ENCODE measurements at places on chromosomes 3 and 15.

DNA sequence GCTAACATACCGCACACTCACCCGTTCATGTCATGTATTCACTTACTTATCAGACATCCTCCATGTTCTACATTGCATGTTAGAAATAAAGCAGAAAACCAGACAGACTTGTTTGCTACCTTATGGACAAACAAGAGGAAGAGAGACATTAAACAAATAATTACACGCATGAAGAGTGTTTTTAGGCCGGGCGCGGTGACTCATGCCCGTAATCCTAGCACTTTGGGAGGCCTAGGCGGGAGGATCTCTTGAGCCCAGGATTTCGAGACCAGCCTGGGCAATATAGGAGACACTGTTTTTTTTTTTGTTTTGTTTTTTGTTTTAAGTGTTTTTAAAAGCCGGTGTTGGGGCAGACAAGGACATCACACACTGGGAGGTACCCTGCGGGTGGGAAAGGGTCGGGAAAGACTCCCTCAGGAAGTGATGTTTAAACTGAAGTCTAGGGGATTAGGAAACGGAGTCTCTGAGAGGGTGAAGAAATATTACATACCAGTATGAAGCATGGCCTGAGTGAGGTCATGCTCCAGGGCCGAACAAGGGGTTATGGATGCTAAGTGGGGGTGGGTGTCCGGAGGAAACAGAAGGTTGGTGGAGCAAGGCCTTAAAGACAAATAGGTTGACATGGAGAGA, 2.1 kb upstream of the USP3 start:
- DNase-seq = no peak

DNA sequence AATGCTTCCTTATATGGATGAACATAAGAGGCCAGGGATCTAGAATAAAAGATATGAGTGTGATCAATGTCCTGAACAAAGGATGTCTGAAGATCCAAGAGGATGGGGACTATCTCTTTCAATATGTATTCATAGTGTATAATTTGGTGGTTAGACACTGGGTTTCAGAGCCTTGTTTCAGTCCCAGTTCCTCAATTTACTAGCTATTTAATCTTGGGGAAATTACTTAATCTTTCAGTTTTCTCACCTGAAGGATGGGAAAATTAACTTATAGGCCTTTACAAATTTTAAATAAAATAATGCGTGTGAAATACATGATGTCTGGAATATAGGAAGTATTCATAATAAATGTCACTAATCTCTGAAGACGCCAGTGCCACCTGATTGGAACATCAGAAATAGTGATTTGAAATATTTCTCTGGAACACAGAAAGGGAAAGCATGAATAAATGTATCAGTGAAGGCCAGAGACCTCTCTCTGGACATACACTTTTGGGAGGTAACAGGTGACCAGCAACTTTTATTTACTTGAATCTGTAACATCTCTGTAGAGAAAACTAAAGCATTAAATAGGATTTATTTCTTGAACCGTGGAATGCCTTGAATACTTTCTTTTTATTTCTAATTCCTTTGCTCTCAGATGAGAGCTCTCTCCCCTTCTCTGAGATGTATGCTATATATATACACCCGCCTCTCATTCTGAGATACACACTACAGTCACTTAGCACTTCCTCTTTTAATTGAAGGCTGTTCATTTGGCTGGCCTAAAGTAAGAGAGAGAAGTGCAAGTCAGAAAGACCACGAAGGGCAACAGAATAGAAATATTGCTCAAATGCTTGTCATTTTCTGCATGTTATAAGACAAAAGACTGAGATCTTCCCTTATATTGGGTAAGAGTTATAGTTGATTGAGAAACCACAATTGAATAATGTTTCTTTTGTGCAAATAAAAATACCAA, 407.1 kb downstream of the LSAMP start:
- no peak for DNase-seq

DNA sequence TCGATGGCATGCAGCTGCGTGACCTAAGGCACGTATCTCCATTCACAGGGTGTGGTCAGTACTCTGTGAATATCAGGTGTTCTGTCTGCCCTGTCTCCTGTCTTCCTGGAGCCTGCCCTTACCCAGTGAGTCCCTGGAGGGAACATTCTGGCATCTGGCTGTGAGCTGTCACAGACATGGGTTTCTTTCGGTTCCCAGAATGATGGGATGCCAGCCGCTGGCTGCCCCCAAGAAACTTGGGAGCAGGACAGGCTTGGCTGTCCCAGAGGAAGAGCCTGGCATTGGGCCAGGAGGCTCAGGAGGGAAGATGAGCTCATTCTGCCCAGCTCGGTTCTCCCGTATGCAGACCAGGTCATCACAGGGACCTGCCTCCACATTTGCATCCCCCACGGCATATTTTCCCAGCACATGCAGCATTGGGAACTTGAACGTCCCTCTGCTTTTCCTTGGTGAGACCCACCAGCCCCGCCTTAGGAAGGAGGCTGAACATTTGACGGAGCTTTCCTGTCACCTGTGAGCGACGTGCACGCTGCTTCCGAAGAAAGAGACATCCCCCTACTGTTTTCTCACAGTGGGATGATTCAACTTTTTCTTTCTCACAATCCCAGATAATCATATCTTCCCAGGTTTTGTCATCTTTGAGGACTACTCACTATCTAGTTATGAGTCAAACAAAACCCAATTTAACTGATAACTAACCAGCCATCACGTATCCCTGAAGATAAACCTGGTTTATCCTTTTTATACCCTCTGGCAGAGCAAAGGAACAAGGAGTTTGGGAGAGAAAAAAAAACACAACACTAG, 22.0 kb upstream of the PGPEP1L start:
- no peak for DNase-seq

GRCh38 chr3:39281533-39281932, 1.7 kb upstream of the CX3CR1 start:
- no peak for DNase-seq

GRCh38 chr15:46709460-46710083, 1007.7 kb upstream of the SEMA6D start:
- DNase-seq = no peak

DNA sequence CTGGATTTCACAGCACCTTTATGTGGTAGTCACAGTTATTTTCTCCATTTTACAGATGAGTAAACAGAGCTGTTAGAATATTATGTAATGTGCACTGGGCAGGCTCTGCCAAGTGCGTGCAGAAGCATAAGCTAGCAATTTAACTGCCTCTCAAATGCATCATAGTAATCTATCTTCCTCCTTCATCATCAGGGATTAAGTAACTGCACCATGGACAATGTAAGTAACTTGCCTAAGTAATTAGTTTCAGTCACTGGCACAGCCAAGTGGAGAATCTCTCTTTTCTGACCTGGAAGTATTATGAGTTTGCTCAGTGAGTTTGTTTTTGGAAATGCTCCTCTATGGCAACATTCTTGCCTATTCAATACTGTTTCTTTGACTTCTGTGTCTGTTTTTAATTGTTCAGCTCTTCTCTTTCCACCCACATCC, 260.5 kb downstream of the PTPRG start:
- DNase-seq = no peak

DNA sequence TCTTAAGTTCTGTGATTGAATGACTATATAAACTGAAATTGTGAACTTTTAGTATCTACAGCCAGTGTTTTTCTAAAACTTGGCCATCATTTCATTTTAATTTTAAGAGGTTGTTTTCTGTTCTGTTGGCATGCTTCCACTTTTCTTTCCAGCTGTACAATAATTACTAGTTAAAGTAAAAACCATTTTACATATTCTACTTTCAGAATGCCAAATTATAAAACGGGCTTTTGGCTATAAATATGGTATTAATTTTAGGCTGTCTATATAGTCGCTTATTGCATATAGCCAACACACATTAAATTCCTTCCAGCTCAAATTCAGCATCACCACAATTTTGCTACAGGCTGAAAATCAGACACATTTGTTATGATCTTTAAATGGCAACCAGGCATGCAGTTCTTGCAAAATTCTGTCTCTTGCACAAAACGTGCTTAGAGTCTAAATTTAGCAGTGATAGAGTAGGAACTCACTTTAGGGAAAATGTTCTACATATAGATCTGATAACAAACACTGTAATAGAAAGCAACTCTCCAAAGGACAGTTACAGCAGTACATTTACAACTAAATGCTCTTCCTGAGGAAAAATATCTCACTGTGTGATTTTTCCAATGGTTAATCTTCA, 81.1 kb downstream of the BTD start:
- DNase-seq = no peak

- DNase-seq = no peak
Measured at GRCh38 chr3:2921903-2922302, 188.3 kb downstream of the IL5RA start.

- DNase-seq = no peak
Measured at GRCh38 chr3:131925571-131925970, 109.2 kb downstream of the CPNE4 start.

DNA sequence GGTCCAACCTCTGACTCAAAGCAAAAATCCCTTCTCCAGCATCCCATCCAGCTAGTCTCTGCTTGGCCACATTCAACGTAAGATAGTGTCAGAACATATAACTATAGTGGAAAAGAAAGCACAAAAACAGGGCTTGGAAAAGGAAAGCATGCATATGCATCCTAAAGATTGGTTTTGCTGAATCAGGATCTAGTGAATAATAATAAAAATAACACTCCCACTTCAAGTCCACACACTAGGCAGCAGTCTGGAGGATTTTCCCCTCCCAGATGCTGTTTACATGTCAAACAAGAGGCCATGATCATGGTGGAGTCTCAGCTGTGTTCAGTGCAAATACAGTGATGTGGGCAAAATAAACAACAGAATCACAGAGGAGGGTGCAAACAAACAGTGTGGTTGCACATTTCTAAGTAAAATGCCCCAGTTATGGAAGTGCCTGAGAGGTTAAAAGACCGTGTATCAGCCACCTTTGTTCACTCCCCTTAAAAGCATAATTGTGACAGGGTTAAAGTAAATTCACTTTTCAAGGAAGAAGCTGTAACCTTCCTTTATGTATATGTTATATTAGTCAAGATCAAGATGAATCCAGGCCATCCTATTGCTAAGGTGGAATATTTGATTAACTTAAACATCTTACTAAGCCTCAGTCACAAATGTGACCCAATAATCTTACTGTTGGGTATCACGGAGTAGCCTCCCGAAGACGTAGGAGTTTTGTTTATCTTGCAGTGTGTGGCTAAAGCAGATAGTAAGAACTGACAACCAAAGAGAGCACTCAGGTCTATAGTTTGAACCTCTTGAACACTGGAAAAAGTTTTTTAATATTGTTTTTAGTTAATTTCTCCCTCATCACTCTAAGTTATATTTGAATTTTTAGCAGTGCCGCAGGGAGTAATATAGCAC, 424.5 kb downstream of the SOX2 start:
- DNase-seq = no peak

DNA sequence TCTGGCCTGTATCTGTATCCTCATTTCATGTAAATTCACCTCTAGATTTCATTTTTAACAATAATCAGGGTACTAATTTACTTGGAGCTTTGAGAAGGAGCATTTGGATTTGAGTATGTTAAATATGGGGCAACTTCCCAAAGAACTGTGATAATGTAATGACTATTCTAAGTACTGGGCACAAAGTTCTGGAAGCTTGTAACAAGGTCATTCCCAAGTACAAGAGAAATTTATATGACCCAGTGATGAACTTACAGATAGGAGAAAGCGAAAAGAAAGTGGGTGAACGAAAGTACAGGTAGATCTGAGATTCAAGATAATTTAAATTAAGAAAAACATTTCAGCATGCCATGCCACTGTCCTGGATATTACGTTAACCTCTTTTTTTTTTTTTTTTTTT, 93.8 kb downstream of the MYO5A start:
- DNase-seq = no peak

- DNase-seq = no peak
Measured at GRCh38 chr3:37347941-37348340, 173.6 kb upstream of the LRRFIP2 start.

GRCh38 chr3:169344465-169344864, 319.0 kb downstream of the MECOM start:
- DNase-seq = no peak

DNA sequence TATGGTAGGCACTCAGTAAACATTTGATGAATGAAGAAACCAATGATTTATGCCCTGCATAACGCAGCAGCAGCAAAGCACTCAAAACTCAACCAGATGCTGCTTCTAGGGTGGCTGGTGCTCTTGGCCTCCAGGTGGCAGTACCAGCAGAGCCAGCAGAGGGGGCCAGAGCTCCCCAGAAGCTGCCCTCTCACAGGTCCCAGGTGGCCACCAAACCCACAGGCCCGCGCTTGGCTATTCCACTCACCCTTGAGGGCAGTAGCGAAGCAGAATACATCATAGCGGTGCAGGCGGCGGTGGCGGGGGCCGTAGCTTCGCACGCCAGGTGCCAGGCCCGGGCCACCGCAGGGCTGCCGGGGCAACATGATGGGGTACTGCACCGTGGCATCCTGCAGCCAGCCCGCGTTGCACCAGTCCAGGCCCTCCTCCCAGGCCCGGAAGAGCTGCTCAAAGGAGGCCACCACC, 16.6 kb downstream of the HAPLN3 start:
- peak; percentile 45 for DNase-seq

DNA sequence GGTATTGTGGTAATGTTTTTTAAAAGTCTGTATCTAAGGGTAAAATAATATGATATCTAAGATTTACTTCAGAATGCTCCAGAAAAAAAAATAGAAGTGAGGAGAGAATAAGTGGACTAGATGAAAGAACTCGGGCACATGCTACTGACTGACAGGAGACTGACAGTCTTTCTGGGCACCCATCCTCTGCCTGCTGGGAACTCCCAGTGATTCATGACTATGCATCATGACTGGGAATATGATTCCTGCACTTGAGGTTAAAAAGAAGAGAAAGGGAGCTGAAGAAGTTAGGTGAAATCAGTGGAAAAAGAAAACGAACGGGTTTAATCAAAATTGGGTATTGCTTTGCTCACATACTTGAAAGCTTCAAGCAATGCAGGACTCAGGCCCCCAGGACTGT, 35.7 kb upstream of the SPSB4 start:
- no peak for DNase-seq

DNA sequence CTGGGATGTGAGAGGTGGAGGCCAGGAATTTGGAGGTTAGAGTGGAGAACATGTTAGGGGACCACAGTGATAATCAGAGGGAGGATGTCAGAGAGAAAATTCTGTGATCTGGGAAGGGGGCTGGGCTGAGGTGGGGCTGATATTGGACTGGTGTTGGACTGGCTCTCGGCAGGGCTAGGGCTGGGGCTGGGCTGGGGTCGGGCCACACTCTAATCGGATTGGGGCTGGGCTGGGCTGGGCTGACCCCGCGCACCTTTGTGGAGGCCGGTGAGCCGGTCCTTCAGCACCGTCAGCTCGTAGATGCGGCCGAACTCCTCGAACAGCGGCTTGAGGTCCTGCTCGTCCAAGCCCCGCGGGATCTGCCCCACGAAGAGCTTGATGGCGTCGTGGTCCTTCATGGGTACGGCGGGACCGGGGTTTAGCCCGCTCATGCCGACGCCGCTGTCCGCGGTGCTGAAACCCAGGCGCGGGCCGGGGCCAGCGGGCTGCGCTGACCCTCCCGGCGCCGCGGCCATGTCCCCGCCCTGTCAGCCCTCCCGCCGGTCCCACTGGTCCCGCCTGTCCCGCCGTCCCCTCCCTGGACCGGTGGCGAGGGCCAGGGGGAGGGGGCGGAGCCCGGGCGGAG, 485 bp downstream of the CELF6 start:
- DNase-seq = peak; percentile 62

GRCh38 chr3:52171514-52172261, 17.5 kb upstream of the POC1A start:
- no peak for DNase-seq

Data from activated T-cell treated with anti-CD3 and anti-CD28 coated beads, Interleukin-2, amount 50 U/mL, for 1 hour (primary cell).